Stimulated activated CD8-positive, alpha-beta memory T cell treated with anti-CD3 and anti-CD28 coated beads, Interleukin-7, amount 100 ng/mL, for 1 hour (primary cell): ENCODE measurements at places on chromosomes 7 and 10.

- no peak for DNase-seq
Observed at GRCh38 chr7:99562832-99563231, 4.4 kb downstream of the ZNF655 start.

DNA sequence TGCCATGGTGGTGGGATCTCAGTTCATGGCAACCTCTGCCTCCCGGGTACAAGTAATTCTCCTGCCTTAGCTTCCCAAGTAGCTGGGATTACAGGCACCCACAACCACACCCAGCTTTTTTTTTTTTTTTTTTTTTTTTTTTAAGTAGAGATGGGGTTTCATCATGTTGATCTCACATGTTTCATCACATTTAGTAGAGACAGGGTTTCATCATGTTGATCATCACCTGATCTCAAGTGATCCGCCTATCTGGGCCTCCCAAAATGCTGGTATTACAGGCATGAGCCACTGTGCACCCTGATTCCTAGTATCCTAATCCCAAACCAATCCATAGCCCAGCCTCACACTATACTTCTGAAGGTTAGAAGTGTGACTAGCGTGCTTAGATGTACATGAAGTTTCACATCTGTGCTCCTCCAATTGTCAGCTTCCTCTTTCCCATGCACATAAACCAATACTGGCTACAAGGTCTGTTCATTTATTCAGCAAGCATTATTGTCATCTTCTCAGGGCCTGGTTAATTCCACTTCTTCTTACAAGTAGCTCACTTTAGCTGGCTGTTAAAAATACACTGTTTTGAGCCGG, 6.8 kb upstream of the NAT16 start:
- DNase-seq, result no peak

- no peak for DNase-seq
Observed at GRCh38 chr7:37993060-37993501, 72.6 kb downstream of the EPDR1 start.

DNA sequence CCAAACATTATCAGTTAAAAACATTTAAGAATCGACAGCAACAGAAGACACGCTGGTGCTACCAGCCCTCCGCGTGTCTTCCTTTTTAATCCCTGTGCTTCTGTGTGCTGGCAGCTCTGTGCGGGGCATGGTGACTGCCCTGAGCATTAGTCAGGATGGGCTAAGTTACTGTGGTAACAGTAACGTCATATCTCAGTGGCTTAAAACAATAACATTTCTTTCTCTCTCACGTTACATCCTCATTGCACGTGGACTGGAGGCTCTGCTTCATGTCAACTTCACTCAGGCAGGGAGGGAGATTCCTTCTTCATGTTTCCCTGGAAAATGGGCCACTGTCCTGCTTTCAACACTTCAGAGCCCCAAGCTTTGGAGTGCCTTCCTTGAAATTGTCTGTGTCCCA, 378.5 kb downstream of the CCSER2 start:
- DNase-seq, result no peak

DNA sequence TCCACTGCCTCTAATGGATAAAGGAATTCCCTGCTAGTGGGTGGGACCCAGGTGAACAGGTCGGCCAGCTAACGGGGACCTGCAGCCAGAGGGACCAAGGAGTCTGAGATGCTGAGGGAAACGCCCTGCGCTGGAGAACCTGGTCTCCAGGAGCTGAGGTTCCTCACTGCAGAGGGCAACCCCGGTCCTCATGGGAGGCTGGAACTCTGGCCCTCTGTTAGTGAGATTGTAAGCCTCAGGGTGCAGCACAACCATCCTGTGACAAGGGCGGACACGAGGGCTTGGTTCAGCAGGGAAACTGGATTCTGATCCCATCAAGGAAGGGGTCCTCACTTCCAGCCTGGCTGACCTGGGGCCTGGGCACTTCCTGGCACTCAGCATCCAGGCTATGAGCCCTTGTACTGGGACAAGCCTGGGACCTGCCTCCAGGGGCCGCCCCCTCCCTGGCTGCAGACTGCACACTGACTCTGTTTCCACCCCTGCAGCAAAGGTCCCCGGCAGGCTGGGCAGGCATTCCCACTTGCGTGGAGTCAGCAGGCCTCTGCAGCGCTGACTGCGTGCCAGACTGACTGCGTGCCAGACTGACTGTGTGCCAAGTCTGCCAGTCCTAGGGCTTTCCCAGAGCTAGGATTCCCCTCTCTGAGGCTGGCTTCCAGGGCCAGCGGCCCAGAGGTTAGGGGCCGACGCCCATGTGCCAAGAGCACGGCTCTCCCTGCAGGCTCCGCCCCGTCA, 143.2 kb downstream of the MAPK8 start:
- DNase-seq, result no peak

- DNase-seq, result no peak
Observed at GRCh38 chr7:154856733-154857132, 146.2 kb downstream of the PAXIP1 start.

DNA sequence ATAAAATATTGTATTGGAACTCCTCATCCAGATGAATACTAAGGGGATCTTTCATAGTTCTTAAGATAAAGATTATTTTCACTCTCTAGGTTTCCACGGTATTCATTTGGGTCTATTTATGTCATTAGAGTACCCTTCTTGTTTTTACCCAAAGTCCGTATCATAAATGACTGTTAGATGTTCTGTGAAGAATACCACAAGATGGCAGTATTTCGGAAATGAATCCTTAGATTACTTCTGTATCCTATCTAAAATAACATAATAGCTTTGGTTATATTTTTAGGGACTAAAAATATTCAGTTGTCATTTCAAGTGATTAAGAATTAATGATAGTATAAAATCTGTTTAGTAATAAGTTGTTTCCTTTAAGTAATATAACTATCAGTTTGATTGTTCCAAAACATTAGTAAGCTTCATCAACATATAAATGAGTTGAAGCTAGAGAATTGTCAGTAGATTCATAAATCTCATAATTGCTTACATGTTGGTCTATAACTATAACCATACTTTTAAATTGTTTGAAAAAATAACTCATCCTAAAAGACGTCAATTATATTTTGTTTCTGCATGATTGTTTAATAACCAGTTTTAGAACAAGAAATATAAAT, 337.5 kb upstream of the KCND2 start:
- DNase-seq, result no peak

- no peak for DNase-seq
Observed at GRCh38 chr10:113264333-113265131, 288.3 kb upstream of the HABP2 start.

GRCh38 chr7:151252561-151252835, 4.0 kb upstream of the SMARCD3 start:
- no peak for DNase-seq

DNA sequence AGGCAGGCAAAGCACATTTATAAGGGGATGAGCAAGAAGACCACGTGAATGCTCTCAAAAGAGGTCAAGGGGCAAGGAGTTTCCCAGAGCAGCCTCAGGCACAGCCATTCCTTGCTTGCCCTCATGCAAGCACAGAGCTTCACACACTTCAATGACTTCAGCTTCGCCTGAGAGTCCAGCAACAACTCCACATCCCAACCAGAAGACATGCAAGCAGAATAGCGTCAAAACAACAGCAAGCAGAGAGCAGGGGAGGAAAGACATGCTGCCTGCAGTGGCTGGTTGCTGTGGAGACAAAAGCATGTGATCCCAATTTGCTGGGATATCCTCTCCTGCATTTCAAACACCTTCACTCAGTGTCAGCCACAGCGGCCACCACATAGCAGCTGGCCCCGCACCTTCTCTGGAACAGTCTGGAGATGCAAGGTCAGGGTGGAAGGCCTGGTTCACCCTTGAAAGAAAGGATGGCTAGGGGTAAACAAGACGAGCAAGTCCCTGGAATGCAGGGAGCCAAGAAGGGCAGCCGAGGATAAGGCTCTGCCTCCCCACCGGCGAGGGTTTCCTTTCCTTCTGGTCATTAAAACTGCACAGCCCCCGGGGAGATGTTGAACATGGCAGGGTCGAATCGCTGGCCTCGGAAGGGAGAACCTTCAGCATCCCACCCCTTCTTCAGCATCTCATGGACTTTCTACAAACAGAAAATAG, 60.2 kb upstream of the CAMK2B start:
- DNase-seq, result no peak

DNA sequence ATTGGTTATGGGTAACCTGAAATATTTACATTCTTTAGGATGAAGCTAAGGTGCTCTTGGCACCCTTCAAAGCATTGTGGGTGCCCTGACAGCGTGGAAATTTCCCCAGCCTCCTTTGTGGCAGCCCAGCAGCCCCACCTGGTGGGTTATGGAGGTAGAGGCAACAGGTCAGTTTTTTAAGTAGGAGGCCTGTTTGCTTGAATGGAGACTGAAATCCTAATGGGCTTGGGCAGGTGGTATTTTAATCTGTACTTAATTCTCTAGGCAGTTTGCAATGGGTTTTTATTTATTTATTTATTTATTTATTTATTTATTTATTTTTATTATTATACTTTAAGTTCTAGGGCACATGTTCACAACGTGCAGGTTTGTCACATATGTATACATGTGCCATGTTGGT, 139.4 kb downstream of the EPC1 start:
- peak; percentile 26 for DNase-seq

- no peak for DNase-seq
Observed at GRCh38 chr10:132335189-132336063, 3.4 kb downstream of the LRRC27 start.

DNA sequence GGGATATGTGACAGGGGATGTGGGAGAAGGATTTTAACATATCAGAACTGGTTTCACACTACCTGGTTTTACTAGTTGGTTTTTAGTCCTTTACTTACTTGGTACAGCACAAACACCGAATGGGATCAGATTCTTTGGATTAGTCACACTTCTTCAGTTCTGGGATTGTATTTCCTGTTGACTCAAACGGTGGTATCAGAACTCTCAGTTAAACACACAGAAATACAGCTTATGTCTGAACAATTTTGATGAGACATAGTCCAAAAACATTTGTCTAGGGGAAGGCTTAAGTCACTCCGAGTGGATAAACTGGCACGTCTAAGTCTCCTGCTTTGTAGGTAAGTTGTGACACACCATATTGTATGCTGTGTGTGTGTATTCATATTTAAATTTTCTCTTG, 480.5 kb downstream of the PHTF2 start:
- DNase-seq, result no peak

DNA sequence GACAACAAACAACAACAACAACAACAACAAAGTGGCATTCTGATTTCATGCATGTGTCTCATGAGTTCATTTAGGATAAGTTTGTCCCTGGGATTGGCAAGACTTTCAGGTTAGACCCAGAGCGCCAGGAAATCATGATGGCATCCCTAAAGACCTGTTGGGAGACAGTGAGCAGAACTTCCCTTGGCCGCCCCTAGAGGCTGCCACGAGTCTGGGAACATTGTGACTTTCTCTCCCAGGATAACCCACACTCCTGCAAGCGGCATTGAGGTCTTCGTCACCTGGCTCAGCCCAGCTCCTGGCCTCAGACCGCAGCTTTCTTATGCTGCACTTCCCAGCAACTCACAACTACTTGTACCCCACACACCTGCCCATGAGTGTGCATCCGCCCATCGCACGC, 80.5 kb upstream of the RNF32 start:
- DNase-seq, result no peak

DNA sequence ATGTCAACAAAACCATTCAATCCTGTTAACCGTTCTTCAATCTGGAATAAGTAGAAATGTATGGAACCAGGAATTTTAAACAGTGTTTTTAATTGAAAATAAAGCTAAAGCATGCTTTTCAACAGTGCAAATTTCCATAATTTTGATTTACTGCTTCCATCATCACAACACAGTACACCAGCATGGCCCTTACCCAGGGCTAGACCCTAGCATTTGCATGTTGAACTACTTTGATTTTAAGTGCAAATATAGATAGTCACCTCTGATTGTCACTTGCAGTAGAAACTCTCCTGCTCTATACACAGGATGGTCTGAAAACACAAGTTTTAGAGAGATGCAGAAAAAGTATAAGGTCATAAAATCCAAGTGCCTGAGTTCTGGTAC, 12.1 kb downstream of the SKIDA1 start:
- DNase-seq, result no peak

DNA sequence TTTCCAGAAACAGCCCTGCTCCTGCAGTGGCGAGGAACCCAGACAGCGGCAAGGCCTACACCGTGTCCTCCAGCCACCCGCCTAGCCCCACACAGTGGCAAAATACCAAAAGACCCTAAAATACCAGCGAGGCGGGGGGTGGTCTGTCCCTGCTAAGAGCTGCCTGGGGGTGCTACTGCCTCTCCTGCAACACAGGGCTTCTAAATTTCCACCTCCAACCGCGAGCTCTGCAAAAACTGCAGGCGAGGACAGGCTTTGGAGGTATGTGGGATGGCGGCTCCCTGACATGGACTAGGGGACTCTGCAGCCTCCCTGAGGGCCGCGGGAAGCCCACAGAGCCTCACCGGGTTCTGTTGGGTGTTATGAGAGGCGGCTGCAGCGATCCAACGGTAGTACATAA, 122.3 kb downstream of the WDR37 start:
- no peak for DNase-seq

DNA sequence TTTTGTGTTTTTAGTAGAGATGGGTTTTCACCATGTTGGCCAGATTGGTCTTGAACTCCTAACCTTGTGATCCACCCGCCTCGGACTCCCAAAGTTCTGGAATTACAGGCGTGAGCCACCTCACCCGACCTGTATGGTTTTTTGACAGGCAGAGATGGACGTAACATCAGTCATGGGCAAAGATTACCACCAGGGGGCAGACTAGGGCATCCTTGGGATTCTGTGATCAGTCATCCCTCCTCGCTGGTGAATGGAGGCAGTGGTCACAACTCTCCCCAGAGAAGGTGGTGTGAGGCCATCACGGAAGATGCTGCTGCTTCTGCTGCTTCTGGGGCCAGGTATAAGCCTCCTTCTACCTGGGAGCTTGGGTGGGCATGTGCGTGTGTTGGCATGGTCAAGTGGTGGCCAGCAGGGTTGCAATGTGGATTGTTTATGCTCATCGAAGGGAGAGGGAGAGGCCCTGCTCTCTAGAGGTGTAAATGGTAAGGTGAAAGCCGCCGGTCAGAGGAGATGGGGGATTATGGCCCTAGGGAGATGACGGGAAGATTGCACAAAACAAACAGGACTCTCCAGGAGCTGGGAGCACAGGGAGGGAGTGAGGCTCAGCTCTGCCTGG, 122.7 kb upstream of the PRSS1 start:
- DNase-seq, result peak; percentile 41
